ENCODE measurements at places on chromosomes 7 and 10.

GRCh38 chr7:42580061-42580460, 331.8 kb downstream of the C7orf25 start:
- no peak for DNase-seq

- DNase-seq: no peak
Measured at GRCh38 chr7:159028508-159029401, 115.9 kb downstream of the VIPR2 start.

DNA sequence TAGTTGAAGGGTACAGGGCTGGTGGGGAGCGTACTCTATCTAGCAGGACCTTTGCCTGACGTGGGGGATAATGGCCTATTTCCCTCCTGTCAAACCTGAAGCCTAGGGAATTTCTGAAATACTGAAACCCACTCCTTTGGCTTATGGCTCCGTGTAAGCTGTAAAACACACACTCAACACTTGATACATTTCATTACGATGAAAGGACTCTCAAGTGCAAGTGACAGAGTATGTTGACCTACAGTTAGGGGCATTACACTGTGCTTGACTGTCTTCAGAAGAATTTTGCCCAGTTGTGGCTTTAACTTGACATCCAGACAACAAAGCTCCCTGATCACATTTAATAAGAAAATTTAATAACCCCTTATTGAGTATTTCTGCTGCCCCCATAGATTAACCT, 194.3 kb downstream of the BAMBI start:
- no peak for DNase-seq

GRCh38 chr7:22700559-22701002, 26.4 kb upstream of the IL6 start:
- no peak for DNase-seq

DNA sequence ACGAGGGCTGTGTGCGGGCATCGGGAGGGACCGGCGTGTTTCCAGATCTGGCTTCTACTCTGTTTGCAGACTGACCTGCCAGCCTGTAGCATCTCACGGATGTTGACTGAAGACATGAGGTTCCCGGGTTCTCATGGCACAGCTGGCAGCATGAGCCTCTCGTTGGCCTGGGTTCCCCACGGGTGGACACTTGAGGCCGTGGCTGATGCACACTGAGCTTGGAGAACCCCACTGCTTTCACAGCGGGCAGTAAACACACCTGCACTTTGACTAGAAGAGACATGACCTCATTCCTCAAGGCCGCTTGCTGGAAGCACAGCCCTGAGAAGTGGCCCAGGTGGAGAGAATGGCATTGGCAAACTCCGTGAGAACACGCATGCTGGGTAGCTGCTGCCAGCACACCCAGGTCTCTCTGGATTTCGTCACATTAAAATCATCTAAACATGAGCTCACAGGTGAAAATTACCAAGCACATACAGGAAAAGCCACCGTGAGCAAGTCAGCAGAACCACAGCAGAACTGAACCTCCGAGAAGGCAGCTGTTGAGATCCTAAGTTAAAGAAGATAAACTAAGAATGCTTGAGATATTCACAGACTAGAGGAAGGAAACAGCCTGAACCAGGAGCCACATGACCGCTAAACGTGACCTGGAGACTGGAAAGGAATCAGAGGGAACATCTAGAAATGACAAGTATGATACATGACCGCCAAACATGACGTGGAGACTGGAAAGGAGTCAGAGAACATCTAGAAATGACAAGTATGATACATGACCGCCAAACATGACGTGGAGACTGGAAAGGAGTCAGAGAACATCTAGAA, 32.5 kb downstream of the BNIP3 start:
- DNase-seq: no peak

GRCh38 chr7:39270018-39270417, 292.3 kb downstream of the POU6F2 start:
- no peak for DNase-seq

GRCh38 chr7:74480861-74481417, 27.2 kb downstream of the GTF2IRD1 start:
- DNase-seq: peak; percentile 78

DNA sequence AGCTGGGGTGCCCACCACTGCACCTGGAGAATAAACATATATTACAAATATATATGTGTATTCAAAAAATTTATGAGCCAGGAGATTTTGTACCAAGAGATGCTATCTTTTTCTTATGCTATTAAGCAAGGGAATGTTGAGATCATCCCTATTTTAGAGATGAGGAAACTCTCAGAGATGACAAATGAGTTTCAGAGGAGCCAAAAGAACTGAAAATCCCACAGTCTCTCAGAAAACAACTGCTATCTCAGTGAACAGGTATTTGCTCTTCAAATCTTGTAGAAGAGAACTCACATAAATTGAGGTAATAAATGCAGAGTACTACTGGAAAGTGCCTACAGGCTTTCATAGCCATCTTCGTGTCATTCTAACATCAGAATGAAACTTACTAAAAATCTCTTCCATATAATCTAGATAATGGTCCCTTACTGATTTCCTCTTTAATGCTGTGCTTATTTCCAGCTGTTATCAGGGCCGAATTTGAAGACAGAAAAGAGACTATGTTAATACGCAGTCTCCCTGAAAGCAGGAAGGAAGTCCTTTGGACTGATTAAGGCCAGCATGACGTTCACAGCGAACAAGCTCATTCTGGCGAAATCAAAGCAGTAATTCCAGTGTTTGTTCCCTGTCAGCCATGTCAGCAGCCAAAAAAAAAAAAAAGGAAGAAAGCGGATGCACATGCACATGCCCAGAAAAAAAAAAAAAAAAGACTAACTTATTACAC, 29.4 kb upstream of the ANAPC16 start:
- no peak for DNase-seq

- DNase-seq: no peak
Measured at GRCh38 chr7:134907000-134907399, 79.3 kb upstream of the AGBL3 start.

- peak; percentile 41 for DNase-seq
Measured at GRCh38 chr10:116769791-116770190, 27.4 kb upstream of the HSPA12A start.
